ENCODE measurements at places on chromosomes 1 and 21. TPM values are rescaled to one million over a fixed set of nuclear protein-coding genes. Genes with fewer than 3 reads are reported as not detected.
A peak's percentile ranks its signal among the peaks of the same experiment; 100 is the strongest.

Gene HLX
- total RNA-seq = 0.62 TPM

Gene GSTM5
- not detected for total RNA-seq

Gene CYP4A22
- total RNA-seq = not detected

Gene CSMD2
- total RNA-seq = 0.55 TPM

Gene INKA2
- total RNA-seq = 5.4 TPM

Gene LHX8
- not detected for total RNA-seq

Gene MPL
- not detected for total RNA-seq

GRCh38 chr1:223870617-223871574 lies 25.1 kb upstream of the TP53BP2 start:
- DNase-seq = no peak

DNA sequence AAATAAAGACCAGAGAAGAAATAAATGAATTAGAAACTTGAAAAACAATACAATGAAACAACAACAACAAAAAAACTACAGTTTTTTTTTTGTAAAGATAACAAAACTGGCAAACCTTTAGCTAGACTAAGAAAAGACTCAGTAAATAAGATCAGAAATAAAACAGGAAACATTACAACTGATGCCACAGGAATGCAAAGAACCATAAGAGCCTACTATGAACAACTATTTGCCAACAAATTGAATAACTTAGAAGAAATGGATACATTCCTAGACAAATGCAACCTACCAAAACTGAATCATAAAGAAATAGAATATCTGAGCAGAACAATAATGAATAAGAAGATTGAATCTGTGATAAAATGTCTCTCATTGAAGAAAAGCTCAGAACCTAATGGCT lies 742.0 kb downstream of the ADGRL2 start:
- DNase-seq = no peak

GRCh38 chr1:27576806-27577227 lies 27.1 kb downstream of the AHDC1 start:
- no peak for DNase-seq

DNA sequence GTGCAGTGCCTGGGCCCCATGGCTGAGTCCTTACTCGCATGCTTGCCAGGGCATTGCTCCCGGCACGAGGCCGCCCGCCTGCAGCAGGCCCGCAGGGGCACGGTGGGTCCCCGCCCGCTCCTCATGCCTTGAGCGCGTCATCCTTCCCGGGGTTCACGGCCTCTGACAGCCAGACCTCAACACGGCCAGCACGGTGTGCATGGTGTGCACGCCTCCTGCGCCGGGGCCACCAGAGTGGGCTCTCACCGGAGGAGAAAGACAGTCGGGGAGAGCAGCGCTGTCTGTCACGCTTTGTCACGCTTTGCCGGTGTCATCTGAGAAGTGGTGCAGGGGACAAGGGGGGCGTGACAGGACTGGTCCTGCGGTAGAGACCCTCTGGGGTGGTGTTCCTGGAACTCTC lies 11.9 kb upstream of the COL18A1 start:
- DNase-seq = peak; percentile 89

DNA sequence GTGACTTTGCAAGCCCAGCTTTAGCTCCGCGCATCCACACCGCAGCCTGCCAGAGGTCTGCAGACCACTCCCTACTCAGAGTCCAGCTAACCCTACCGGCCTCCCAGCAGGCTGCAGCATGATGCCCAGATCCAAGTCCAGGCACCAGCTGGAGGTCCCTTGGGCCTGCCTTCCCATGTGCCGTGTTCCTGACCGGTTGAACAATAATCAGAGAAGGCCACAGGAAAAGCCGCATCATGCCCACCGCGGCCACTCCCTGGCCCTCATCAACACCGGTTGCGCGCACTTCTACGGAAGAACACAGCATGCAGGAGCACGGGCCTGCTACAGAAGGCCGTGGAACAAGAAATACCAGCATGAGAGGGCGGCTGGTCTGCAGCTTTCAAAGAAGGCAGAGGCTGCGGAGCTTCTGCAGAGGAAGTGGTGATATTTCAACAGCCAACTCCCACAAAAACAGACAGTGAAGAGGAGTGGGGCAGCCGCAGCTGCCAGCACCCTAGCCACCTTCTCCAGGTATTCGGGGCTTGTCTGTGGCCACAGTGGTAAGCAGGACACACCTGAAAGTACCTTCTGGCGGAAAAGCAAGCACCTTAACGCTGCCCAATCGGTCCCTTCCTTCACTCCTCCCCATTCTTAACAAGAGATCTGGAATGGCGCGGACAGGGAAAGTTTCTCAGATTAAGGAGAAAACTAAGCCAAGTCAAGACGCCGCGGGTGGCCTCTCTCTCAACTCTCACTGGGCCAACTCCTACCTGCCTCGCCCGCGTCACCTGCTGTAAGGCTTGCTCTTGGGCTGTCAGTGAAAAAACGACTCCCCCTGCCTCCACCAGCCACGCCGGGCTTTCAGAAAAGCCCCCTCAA lies 1.5 kb downstream of the PGBD5 start:
- no peak for DNase-seq

DNA sequence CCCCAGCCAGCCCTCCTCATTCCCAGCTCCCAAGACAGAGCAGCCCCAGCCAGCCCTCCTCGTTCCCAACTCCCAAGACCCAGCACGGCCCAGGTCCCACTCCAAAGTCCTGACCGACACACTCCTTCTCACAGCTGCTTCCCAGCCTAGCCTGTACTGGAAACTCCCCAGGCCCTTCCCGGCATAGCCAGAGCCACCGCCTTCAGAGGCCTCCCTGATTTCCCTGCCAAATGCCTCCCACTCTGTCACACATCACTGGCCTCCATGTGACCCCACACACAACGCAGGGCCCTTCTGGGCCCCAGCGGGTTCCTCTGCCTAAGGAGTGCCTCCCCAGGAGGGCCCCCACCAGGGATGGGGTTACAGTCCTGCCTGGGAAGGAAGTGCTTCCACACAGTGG lies 2.8 kb downstream of the UBE2J2 start:
- no peak for DNase-seq

GRCh38 chr1:50458507-50458906 lies 35.3 kb upstream of the DMRTA2 start:
- DNase-seq = no peak

DNA sequence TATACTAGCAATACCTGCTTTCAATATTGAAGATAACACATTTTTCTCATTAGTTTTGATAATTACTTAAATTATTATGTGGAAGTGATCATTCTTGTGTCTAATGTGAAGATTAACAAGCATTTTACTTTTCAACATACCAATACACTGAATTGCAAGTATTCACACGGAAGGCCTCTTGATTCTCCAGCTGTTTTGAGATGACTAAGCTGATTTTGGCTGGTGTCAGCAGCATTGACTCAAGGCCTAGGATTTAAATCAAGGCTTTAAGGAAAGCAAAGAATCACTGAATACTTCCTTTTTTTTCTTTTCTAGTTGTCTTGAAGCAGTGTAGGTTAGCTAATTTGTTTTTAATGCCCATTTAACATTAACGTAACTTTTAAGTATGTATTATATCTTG lies 373.7 kb downstream of the SRGAP2C start:
- DNase-seq = no peak

DNA sequence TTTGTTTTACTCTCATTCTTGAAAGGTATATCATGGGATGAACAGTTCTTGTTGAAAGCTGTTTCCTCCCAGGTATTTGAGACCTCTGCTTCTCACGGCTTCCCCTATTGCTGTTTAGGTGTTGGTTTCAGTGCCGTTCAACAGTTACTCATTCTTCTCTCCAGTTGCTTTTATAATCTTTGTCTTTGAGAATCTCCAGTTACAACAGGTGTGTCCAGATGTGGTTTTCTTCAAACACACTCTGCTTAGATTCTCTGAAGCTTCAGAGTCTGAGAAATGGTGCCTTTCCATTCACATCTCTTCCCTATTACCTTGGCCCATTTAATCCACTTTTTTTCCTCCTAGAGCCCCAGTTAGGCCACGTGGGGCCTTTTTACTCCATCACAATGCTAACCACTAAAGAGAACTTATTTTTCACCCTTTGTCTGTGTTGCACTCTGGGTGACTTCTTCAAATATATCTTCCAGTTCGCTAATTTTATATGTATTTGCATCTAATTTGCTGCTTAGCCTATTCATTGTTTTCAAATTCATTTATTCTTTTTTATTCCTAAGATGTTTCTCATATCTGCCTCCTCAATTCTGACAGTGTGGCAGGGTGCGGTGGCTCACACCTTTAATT lies 46.7 kb upstream of the SLC19A1 start:
- no peak for DNase-seq

DNA sequence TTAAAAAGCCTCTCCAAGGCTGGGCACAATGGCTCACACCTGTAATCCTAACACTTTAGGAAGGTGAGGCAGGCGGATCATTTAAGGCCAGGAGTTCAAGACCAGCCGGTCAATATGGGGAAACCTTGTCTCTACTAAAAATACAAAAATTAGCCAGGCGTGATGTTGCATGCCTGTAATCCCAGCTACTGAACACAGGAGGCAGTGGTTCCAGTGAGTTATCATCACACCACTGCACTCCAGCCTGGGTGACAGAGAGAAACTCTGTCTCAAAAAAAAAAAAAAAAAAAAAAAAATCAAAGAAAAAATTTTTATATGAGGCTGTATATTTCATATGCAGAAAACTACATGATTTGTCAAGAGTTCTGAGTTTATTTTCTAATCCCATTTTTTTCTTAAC lies 1107.1 kb upstream of the TMPRSS15 start:
- no peak for DNase-seq

DNA sequence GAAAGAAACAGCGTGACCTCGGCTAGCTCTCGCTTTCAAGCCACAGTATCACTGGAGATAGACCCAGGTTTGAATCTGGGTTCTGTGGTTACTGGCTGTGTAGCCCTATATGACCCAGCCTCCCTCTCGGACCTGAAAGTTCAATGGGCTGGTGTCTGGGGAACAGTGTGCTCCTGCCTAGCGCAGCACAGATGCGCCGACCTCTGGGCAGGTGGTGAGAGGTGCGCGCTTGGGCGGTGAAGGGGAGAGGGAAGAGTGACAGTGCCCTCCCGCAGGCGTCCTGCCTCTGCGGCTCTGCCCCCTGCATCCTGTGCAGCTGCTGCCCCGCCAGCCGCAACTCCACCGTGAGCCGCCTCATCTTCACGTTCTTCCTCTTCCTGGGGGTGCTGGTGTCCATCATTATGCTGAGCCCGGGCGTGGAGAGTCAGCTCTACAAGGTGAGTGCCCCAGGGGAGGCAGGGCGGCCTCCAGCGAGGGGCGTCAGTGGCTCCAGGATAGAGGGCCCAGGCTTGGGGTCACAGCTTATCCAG lies 10.5 kb downstream of the SERINC2 start:
- no peak for DNase-seq

- no peak for DNase-seq
These were observed 101.1 kb upstream of the HNRNPU start for GRCh38 chr1:244965185-244966030.

DNA sequence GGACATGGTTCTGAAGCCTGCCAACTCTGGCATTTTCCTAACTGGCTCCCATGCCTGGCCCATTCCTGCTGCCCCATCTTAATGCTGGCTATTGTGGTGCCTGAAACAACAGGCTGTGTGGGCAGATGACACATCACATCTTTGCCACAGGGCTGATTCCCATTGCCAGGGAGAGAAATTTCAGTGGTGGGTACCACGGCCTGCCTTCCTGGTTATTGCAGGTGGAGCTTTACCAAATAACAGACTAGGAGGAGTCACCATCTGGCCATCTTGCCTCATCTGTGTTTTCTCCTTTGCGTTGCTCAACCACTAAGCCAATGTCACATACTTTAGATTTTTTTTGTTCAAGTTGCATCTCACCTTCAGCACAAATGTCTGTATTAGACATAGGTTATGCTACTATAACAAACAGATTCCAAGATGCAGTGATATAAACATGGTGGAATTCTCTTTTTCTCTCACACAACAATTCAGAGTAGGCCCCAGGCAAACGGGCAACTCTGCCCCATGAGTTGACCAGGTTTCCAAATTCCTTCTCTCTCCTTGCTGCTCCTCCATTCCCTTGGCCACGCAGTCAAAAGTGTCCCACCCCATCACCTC lies 14.1 kb downstream of the CDA start:
- no peak for DNase-seq

- no peak for DNase-seq
These were observed 121.2 kb upstream of the SLC44A3 start for GRCh38 chr1:94698759-94699502.

- DNase-seq = no peak
These were observed 105.0 kb upstream of the JUN start for GRCh38 chr1:58888833-58889232.

DNA sequence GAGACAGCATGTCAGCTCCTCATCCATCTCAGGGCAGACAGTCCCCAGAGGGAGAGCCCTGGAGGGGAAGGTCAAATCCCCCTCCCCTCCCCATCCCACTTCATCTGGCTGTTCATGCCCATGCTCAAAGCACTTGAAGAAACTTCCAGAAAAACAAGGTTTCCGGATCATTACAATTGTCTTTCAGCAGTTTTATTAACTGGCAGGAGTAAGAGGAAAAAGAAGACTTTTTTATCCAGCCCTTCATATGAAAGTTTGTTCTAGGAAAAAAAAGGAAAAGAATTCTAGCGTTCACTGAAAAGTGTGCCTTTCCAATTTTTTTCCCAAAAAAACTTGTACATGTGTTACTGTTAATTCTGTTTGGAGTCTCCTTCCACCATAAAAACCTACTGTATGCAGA lies 145.7 kb upstream of the TIAM1 start:
- no peak for DNase-seq

DNA sequence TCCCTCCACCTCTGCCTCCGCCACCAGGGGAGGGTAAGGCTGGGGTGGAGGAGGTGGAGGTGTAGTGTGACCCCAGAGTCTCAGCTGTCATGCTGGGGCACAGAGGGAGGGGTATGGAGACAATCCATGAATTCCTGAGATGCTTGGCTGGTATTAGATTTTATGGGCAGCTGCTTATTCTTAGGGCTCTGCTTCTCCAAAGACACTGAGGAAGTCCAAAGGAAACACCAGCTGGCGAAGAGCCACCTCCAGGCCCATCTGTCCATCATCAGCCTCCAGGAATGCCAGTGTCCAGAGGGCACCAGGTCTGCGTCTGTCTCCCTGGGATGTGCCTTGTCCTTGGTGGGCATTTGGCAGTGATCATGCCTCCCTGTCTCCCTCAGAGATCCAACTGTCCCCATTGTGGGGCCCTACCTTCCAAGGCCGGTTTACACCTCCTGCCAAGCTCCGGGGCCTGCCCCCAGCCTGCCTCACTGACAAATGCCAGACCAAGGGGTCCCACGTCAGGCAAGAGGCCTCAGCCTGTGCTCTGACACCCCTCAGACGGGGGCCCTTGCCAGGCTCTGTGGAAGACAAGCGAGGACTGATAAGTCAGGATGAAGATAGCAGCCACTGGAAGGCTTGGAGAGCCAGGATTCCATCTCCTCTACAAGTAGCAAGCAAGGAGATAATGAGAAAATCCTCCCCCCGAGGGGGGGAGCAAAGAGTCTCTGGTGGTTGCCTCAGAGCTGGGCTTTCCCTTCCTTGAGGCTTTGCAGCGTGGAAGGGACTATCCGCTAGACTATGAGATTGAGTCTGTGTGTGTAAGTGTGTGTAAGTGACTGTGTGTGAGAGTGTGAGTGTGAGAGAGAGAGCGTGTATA lies 1.6 kb downstream of the TNNI1 start:
- DNase-seq = no peak

All from chondrocyte (in vitro differentiated cells).